Effector CD8-positive, alpha-beta T cell (primary cell): ENCODE measurements at places on chromosomes 2 and 18.

DNA sequence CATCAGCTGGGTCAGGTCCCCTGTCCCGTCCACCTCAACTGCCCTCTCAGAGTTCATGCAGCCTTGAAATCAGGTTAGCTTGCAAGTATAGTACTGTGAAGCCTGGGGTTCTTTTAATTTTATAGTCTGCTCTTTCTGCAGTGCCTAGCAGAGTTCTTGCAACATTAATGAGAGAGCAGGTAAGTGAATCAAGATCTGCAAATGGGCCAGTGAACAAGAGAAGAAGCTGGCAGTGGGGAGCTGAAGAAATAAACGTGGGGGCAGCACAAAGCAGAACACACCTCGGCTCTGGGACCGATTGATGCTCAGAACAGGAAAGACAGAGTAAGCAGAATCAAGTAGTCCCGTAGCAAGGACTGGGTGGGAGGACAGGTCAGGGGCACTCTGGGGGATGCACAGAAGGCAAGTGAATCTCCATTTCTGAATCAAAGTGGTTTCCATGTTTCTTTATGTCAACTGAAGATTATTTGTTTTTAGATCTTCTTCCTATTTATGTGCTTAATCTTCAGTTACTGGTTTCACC is 675.5 kb downstream of the RNF144A start:
- no peak for DNase-seq

DNA sequence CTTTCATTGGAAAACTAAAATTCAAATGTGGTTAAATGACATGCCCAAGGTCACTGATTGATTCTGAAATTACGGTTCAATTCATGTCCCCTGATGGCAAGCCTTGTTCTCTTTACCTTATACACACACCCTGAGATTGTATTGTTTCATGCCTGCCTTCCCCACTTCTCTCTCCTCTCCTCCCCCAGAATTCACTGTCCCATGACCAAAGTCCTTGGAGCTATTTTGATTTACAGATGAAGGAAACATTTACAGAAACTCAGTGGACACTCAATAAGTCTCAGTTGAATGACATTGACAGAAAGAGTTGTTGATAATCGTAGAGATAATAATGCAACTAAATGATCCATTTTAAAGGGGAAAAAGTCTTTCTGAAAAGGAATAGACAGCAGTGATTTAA is 33.1 kb upstream of the SIX2 start:
- DNase-seq = no peak

GRCh38 chr2:152198499-152198898 is 22.9 kb upstream of the STAM2 start:
- DNase-seq = no peak

DNA sequence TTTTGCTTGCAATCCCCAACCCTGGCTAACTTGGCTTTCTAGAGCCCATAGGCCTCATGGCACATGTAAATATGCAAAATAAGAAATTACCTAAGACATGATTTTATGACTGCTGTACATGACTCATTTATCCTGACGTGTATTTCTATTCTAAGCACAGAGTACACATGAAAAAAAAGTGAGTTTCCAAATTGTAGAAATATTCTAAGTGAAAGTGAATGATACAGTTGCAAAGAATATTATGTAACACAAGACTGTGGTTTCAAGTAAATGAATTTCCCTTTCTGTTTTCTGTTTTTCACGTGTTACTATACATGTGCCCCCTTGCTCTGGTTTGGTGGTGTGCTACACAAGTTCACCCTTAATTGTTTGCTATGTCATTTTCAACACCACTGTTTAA is 162.4 kb downstream of the LRP1B start:
- DNase-seq = no peak

DNA sequence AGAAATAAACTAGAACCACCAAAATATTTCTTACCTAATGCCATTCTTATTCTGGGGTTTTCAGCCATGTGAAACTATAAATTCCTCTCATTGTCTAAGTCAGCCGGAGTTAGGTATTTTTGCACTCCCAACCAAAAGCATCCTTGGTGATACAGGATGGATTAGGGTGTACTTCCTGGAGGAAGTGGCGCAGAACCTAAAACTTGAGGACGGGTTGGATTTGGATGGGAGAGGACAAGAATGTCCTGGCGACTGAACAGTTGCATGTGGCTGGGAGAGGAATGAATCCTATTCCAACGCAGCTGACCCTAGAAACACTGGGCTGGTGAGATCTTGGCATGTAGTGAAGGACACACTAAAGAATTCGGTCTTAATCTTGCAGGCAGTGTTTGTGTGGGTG is 58.5 kb downstream of the E2F6 start:
- DNase-seq = no peak

DNA sequence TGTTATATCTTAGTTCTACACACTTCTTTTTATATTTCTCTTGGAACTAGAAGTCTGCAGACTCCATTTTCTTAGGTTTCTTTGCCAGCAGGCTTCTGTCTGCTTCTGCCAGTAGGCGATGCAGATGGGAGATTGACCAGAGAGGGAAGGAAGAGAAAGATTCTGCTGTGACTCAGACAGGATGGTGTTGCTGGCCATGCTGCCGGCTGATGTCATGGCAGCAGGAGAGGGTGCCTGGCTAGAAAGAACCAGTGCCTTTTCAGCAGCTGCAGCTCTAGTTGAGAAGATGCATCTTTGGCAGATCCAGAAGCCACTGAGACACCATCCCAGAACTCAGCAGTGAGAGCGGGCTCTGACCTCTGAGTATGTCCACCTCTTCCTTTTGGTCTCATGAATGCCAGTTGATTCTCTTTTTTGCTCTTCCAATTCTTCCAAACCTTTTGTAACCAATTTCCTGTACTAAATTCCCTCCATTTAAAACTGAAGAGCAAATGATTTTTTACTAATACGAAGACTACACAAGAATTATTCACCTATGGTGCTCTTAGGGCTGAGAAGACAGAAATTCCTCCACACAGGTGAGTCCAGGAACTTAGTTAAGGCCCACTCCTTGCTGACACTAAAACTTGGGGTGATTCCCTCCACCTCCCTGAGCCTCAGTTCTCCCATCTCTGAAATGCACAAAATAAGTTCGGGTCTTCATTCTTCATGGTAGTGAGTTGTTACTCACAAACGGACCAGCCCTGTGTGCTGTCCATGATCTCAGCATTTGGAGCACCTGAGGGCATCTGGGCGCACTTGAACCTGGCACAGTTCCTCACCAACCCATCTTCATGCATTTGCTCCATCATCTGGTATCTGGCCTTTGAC is 200.7 kb downstream of the MYCN start:
- DNase-seq = no peak

DNA sequence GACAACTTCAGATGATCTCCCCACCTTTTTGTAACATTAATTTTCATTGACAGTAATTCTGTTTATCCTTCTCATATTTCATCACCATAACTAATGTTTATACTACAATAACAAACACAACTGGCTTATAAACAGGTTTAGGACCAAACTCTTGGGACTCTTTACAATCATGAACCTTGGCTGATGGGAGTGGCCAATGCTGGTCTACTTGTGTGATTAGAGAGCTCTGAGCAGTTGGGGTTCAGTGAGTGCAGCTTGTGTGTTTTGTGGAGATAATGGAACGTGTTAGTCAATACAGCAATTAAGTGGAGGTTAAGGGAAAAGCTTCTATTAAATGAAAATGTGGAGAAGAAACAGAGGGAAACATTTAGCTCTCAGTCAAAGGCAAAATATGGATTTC is 207.1 kb downstream of the SPAG16 start:
- DNase-seq = no peak

DNA sequence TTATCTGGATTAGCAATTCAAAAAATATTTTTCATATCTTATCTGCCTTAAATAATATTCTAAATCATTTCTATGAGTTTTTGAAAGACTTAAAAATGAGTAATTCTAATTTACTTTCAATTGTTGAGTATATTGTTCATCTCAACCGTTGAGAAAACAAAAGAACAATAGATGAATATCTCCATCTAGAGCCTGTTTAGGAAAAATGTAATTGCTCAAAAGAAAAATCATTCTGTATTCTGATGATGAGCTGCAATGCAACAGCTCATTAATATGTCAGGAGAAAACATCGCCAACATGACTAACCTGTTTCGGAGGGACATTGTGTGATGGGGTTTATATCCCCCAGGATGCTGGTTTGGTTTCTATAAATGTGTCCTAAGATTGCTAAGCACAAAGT is 417.6 kb downstream of the SUCLG1 start:
- DNase-seq = no peak

GRCh38 chr2:204051476-204051875 is 114.9 kb downstream of the ICOS start:
- no peak for DNase-seq
